ENCODE measurements at places on chromosomes 2 and 18.

GRCh38 chr2:221521233-221521845, 50.8 kb downstream of the EPHA4 start:
- no peak for DNase-seq

- DNase-seq, result no peak
Observed at GRCh38 chr2:119202610-119203310, 20.9 kb upstream of the STEAP3 start.

DNA sequence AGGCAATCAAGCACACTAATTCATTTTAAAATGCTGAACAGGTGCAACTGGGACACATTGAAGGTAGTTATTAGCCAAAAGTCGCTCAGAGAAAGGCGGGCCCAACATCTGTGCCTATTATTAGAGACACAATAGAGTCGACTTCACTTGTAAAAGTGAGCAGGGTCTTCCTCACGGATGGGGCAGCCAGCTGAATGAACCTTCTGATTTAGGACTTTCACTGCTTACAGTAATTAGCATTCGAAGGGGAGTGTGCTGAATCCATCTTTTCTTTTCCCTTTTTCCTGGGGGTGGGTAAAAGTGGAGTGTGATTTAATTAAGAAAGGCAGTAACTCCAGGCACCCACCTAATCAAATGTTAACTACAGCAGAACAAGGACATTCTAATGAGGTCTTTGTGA, 677.7 kb downstream of the DCDC2C start:
- no peak for DNase-seq

- DNase-seq, result no peak
Observed at GRCh38 chr2:42976351-42976750, 184.0 kb upstream of the HAAO start.

- no peak for DNase-seq
Observed at GRCh38 chr2:80322958-80323357, 18.4 kb upstream of the LRRTM1 start.

DNA sequence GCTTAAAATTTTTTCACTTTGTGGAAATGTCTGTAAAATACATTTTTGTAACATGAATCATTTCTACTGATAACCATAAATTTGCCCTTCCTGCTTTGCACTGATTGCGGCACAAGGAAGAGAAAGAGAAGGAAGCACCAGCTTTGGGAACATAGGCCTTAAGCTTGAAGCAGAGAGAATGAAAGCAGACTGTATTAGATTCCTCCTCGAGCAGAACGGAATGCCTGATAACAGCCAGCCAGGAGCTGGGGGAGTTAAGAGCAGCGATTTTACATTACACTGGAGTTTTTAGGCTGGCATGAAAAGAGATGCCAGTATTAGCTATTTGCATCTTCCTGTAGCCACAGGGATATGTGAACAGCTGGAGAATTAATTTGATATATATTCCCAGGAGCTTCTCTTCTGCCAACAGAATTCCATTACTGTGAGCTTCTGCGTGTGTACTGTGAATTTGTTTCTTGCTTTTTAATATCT, 33.5 kb downstream of the CRIM1 start:
- DNase-seq, result no peak

GRCh38 chr2:222418739-222419138, 5.6 kb upstream of the SGPP2 start:
- no peak for DNase-seq

DNA sequence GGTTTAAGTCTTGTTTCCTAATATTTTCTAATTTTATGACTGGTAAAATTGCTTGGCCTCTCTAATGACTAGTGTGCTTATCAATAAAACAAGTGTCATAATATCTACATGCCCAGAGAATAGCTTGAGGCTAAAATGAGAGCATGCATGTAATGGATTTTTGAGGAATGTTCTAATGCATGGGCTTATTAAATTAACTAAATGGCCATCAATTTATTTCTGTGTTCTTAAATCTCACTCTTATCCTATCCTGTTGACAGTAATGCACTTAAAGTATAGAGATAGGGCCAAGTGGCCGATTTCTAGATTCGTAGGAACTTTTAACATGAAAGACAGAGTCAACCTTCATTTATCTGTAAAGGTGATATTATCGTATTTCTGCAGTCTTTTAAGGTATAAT, 252.4 kb upstream of the COL3A1 start:
- no peak for DNase-seq

DNA sequence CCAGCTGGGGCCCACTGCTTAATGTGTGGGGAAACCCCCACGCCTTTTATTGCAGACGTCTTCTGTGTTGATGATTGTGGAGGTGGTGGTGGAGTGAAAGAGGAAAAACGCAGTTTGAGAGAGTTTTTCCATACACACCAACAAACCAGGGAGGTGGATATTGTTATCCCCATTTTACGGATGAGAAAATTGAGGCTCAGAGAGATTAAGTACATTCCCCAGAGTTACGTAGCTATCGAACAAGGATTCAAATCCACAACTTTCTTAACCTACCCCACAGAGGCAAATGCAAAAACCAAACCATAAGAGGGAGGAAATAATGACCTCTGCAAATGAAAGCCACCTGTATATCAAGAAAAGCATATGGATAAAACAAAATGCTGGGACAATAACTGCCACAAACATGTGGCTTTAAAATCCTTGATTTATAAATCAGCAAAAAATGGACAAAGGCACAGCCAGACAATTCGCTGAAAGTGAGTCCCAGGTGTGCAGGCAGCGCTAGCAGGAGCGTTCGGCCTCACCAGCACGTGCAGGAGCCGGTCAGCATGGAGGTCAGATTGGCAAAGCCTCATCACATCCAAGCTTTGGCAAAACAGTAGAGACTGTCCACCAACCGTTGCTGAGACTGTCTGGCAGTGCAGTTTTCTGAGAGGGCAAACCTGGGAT, 12.6 kb upstream of the RAB17 start:
- no peak for DNase-seq

DNA sequence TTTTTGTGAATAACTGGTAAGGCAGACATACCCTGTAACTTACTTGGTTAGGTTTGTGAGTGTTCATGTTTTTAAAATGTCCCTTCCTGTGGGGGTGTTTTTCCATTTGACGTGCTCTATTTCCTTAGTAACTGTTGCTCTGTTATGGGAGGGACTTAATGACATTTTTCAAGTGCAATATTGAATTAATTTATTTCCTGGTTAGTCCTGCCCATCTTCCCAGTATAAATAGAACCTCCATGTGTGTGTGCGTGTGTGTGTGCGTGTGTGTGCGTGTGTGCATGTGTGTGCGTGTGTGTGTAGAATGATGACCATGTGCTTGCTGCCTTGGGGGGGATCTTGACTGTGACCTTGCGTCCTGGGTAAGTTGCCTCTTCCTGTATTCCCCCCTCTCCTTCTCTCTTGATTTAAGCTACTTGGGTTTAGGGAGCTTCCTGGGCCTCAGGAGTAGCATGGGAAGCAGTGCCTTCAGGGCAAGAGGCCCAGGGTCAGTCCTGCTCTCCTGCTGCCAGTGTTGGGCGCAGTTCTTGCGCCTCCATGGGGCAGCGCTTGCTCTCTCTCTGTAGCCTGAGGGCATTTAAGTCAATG, 163.9 kb downstream of the LDLRAD4 start:
- DNase-seq, result no peak

- DNase-seq, result no peak
Observed at GRCh38 chr2:173690349-173690748, 274.8 kb downstream of the SP3 start.

- DNase-seq, result no peak
Observed at GRCh38 chr2:139438478-139438877, 658.3 kb upstream of the NXPH2 start.

- DNase-seq, result no peak
Observed at GRCh38 chr2:105888625-105889024, 143.9 kb downstream of the NCK2 start.

DNA sequence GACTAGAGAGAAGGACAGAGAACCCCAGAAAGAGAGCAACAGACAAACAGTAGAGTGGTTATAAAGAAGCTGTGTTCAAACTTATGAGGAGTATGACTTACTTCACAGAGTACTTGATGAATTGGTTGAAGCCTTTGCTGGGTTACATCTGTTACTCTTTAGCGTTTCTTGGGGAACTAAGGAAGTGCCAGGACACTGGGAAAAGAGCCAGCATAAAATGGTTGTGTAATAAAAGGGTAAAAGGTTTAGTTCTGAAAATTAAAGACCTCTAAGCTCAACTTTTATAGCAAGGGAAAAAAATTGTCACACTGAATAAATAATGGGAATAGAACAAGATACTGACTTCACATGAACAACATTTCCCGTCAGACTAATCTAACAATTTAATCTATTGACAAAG, 17.0 kb upstream of the STAT4 start:
- no peak for DNase-seq

DNA sequence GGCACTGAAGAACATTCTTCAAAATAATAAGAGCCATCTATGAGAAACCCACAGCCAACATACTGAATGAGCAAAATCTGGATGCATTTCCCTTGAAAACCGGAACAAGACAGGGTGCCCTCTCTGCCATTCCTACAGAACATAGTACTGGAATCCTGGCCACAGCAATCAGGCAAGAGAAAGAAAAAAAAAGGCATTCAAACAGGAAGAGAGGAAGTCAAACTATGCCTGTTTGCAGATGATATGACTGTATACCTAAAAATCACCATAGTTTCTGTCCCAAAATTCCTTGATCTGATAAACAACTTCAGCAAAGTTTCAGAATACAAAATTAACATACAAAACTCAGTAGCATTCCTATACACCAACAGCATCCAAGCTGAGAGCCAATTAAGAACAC, 119.5 kb upstream of the PARD3B start:
- no peak for DNase-seq

DNA sequence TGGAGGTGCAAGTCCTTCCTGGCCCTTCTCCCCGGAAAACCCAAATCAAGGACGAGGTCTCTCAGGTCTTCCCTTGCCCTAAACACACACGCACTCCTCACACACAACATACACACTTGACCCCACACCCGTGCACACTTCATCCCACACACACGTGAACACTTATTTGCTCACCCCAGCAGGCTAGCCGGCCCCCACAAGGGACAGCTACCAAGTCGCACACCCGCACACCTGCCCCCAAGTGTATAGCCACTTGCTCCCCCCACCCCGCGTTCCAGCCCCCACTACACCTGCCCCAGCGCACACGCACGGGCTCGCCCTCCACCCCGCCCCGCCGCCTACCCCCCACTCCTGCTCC, 359 bp downstream of the TGFBRAP1 start:
- no peak for DNase-seq

DNA sequence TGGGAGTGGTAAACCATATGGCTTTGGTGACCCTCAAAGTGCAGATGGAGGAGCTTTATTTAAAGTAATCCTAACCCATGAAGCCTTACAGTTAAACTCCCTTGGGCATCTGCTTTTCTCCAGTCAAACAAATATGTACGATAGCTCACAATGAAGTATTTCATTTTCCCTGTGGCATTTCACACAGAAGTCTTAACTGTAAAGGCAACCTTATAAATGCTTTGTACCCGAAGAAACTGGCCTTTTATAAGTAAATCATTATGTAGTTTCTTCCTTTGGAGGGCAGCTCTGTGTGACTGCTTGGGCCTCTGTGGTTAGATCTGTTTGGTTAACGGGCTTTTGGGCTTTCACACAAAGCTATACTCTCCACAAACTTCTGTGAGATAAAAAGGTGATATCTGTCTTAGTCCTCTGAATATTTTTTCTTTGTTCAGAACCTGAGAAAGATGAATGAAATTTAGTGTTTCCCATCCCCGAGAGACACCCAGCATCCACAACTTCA, 46.6 kb downstream of the SCN1A start:
- DNase-seq, result no peak

DNA sequence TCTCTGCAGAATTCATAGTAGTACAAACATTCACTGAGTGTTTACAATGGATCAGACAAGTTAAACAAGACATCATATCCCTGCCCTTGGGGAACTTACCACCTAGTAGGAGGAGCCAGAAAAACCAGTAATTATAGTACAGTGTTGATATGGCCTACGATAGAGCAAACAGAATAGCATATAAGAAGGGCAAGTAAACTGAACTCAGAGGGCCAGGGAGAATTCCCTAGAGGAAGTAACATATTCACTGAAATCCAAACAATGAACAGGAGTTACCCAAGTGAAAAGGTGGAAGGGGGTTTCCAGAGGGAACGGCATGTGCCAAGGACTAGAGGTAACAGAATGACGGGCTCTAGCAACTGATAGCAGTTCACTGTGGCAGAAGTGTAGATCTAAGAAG, 34.1 kb downstream of the NHEJ1 start:
- DNase-seq, result no peak

DNA sequence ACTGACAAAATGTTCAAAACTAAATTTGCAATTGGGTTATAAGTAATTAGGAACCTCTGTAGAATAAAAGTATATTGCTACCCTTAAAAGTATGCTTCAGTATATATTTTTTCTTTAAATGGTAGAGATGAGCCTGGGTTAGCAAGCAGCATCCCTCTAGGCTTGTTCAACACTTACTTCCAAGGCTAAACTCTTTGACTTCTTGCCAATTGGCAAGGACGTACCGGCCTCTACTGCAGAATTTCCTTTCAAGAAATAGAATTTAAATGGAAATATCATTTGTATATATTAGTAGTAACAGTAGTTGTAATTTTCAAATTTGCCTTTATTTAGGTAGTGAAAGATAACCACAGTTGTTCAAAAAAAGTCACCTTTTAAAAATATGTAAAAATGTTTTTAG, 105.1 kb upstream of the SLC38A11 start:
- no peak for DNase-seq

GRCh38 chr2:102059151-102059550, 67.4 kb downstream of the IL1R2 start:
- no peak for DNase-seq

- no peak for DNase-seq
Observed at GRCh38 chr2:119744335-119744939, 15.3 kb upstream of the PTPN4 start.

GRCh38 chr2:197944416-197945096, 140.2 kb downstream of the PLCL1 start:
- no peak for DNase-seq

GRCh38 chr2:177175917-177176668, 36.5 kb upstream of the HNRNPA3 start:
- DNase-seq, result no peak

DNA sequence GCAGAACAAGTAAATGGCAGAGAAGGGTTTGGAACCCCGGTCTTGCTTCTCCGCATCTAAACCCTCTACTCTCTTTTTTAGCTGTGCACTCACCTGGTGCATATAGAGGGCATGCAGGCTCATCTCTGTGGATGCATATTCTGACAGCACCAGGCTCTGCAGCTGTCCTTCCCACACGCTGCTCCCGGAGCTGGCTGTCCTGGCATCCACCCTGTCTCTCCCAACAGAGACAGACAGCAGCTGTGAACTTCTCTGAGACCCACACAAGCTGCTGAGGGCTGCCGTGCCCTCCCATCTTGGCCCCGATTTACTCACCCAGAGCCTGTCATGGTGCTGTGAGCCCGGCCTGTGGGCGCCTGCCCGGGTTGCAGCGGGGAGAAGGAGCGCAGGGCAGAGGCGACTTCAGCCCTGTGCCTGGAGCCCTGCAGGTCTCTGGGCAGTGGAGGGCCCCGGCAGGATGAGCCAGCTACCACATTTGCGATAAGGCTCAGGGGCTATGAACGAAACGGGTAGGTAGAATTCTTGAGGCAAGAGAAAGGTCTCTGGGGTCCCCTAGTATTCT, 3.3 kb upstream of the ABCB6 start:
- no peak for DNase-seq
